ENCODE measurements at places on chromosomes 6 and 20.

DNA sequence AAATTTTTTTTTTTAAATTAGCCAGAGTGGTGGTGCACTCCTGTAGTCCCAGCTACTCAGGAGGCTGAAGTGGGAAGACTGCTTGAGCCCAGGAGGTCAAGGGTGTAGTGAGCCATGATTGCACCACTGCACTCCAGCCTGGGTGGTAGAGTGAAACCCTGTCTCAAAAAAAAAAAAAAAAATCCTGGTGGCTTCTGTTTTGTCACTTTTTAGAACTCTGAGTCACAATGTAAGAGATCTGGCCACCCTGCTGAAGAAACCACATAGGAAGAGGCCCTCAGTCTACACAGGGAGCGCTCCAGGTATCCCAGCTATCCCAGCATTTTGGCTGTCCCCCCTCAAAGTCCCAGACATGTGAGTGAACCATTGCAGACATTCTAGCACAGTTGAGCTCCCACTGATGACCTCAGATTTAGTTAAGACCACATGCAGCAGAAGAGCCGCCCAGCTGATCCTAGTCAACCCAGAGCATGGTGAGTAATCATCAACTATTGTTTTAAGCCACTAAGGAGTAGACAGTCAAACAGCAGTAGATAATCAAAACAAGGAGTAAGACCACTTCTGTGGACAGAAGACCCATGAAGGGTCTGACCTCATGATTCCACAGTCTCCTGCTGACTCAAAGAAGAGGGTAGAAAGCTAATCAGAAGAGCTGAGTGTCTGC is 12.7 kb upstream of the ARFGEF2 start:
- DNase-seq, result no peak

GRCh38 chr6:154986787-154987235 is 8.3 kb upstream of the TIAM2 start:
- no peak for DNase-seq

- peak; percentile 76 for DNase-seq
Observed at GRCh38 chr6:91267246-91267645, 680.4 kb upstream of the MAP3K7 start.

- peak; percentile 19 for DNase-seq
Observed at GRCh38 chr6:142537612-142538478, 236.0 kb downstream of the ADGRG6 start.

GRCh38 chr6:101703311-101703710 is 309.8 kb downstream of the GRIK2 start:
- DNase-seq, result no peak

DNA sequence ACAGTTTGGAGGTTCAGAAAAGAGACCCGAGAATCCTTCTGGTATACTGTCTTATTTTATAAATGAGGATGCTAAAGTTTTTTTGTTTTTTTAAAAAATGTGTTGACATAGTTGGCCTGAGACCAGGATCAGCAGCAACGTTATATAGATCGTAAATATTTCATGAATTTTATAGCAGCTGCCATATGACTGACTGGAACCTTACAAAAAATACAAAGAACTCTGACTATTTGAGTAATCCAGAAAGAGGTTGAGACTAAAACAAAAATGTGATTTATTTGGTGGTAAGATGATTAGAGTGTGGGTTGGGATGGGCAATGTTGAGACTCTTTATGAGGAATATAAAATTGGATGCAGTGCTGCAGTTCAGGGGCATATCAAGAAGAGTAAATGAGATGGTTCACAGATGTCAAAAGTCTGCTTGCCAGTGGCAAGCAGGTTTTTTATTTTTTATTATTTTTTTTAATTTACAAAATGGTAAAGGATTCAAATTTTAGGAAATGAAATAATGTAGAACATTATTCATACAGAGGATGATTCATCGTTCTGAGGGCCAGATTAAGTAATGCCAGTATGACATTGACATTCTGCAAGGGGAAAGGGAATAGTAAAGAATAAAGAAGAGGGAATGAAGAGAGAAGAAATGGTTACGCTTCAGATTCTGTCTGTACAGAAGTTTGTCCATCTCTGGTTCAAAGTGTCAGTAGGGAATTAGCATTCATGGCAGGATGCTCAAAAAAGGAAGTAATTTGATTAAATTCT is 58.5 kb downstream of the SCAF8 start:
- DNase-seq, result no peak

- DNase-seq, result no peak
Observed at GRCh38 chr6:127026247-127026646, 92.2 kb upstream of the RSPO3 start.

DNA sequence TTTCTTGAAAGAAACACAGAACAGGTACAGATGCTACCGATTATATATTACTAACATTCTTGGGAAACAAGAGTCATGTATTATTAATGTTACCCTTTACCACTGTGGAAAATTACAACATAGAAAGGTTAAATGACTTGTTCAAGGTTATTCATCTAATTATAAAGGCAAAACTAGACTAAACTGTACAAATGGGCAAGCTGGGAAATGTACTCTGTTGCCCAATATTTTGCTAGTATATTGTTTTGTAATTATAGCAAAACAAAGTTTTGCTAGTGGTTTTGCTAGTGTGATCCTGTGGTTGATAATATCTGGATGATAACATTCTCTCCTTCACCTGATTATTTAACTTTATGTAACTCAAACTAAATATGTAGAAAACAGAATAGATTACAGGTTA is 96.5 kb downstream of the TINAG start:
- no peak for DNase-seq

GRCh38 chr20:2101057-2101864 is at the start of gene STK35:
Gene STK35 (plus strand): TSS chr20:2101827. CDS start chr20:2101882, 55 bp downstream.
- DNase-seq, result peak; percentile 14

GRCh38 chr6:121897337-121897760 is 461.9 kb downstream of the GJA1 start:
- DNase-seq, result no peak

DNA sequence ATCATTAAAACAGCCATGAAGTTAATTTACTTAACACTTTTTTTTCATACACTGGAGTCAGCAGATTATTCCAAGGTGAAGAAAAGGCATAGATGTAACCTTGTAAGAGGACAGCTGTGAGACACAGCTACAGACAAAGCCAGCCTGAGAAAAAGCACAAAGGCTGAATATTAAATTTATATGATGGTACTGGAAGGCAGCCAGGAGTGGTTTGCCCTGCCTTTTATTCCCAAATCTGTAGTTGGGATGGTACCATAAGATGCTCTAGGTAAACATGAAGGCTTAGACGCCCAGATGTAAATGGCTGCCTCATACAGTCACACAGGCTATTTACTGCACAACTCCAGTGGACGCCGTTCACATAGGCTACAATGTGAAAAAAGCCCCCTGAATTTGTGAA is 42.1 kb upstream of the LOC128125822 start:
- no peak for DNase-seq

DNA sequence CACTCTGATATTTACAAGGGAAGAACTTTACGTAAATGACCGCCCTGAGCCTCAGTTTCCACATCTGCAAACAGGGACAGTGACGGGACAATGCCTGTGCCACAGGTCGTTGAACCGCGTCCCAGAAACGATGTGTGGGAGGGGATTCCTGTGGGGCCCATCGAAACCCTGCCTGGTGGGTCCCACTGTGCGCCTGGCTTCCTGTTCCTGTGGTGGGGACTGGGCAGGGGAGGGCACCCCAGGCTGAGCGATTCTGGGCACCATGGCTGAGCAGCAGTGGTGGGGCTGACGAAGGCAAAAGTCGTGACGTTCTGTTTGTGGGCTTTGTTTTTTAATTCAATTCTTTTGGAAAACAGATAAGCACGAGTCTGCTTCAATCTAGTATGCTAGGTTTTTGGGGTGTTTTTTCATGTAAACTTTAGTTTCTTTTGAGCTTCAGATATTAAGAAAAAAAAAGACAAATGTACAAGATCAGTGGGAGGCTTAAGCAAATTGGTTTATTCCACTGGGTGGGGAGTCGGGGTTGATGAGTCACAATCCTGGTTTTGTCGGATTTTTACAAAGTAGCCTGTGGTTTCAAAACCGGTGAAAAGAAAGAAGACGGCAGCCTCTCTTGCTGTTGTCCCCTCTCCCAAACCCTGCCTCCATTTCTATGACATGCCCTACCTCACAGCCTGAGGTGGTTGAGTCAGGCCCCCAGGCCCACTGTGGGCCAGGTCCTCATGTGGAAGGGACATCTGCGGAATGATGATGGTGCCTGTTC is 40.4 kb downstream of the GNAS-AS1 start:
- DNase-seq, result no peak

- DNase-seq, result no peak
Observed at GRCh38 chr6:51335543-51335942, 516.9 kb downstream of the TFAP2B start.

GRCh38 chr20:43514648-43514999 is 7.1 kb downstream of the L3MBTL1 start:
- DNase-seq, result peak; percentile 18

GRCh38 chr20:46551522-46552381 is 1.3 kb upstream of the OCSTAMP start:
- no peak for DNase-seq

DNA sequence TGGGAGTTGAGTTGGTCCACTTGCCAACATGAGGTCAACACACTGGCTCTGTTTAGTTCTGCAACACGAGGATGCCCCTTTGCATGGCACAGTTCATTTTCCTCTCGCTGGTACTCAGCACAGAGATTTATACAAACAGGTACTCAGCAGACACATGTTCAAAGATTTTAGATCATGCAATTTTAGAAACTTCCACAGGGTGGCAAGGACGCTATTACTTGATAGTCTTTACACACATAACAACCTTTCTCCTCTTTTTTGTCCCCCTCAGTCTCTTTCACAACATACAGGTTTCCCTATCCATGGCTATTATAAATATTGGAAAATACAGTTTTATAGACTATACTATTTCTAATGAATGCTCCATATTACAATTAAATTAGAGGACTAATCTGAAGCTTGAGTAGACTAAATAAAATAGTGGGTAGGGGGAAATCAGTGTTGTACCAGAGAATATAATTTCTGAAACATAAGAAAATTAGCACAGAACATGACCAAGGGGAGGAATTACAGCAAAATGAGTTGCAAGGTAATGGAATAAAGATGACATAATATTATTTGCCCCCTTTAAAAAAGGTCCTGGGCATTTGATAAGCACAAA is 331.8 kb upstream of the BTBD3 start:
- peak; percentile 66 for DNase-seq

DNA sequence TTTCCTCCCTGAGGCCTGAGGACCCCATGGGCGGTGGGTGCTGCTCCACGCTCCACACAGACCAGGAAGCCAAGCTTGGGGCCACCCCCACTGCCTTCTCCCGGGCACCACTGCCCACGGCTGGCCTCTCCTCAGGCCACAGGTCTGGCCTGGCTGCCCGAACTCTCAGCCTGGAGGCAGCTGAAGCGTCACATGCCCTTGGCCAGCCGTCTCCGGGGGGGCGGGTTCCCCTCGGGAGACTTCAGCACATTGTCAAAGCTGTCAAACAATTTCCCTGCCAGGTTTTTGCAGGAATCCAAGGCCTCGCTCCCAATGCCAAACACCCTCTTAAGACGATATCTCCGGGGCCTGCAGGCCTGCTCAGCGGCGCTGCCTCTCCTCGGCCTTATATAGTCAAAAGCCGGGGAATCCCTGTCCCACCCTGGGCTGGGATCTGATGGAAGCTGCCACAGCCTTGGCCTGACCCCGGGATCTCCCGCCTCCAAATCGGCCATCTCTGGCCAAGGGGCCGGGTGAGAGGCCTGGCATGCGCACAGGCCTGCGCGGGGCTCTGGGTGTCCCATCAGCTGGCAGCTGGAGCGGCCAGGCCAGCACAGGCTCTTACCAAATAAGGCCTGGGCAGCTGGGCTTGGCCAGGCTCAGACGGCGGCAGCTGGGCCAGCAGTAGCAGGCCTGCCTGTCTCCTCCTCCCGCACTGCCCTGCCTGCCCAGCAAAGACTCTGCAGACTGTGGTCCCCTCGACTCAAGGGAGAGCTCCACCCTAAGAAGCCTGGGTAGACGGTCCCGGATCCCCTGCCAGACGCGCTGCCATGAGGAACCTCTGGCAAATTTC is 49.7 kb downstream of the RBM38 start:
- peak; percentile 41 for DNase-seq

DNA sequence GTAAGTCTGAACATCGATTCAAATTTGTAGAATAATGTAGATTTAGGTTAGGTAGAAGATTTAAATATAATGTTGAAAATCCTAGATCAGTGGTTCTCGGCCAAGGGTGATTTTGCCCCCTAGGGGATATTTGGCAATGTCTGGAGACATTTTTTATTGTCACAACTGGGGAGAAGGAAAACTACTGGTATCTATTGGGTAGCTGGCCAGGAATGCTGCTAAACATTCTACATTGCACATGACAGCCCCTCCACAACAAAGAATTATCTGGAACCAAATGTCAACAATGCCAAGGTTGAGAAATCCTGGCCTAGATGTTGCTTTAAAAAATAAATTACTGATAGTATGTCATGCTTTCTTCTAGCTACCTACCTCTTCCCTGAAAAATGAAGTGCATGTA is 76.1 kb downstream of the HIVEP2 start:
- DNase-seq, result no peak

DNA sequence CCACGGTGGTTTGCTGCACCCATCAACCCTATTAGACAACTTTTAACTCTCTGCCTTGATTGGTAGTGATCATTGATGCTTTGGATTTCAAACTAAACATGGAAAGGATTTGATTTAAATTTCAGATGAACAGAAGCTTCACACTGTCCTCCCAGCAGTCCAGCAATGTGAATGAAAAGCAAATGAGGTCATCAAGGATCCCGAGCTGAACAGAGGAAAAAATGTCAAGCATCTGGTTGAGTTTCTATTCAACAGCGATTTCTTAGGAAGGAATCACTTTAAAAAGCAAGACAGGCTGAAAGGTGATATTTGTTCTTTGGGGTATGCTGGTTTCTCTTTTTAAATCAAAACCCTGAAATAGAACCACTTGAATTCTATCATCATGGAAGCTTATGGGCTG is 10.6 kb upstream of the SAMD3 start:
- no peak for DNase-seq

- DNase-seq, result no peak
Observed at GRCh38 chr6:86192123-86192522, 549.4 kb upstream of the SYNCRIP start.

- no peak for DNase-seq
Observed at GRCh38 chr6:72649032-72649984, 27.4 kb downstream of the KCNQ5 start.

GRCh38 chr6:117906958-117907600 is at the start of gene SLC35F1:
Gene SLC35F1 (plus strand): TSS chr6:117907264.
- peak; percentile 36 for DNase-seq

DNA sequence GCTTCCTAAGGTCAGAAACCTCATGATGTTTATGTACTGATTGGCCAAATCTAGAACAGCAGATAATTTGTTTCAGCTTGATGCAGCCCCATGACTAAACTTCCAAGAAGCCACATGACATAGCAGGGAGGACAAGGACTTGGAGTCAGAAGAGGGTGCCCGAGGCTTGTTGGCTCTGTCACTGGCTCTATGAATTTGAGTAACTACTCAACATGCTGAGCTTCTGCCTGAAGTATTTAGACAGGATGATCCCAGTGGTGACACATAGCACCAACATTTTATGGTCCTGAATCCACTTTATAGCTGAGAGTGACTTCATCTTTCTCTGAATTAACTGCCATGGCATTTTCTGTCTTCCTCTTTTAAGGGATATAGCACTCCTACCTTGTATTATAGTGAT is 13.5 kb upstream of the TBX18 start:
- DNase-seq, result no peak
